ENCODE measurements at places on chromosomes 16 and 17.

- DNase-seq, result no peak
Observed at GRCh38 chr16:72942021-72942420, 105.9 kb downstream of the ZFHX3 start.

- DNase-seq, result no peak
Observed at GRCh38 chr17:43411749-43412148, 13.0 kb downstream of the ARL4D start.

GRCh38 chr17:74862919-74863318 is 3.2 kb upstream of the GRIN2C start:
- no peak for DNase-seq

GRCh38 chr16:56600398-56600999 is 7.9 kb upstream of the MT2A start:
- DNase-seq, result no peak

GRCh38 chr16:75073545-75074303 is 42.9 kb downstream of the LDHD start:
- no peak for DNase-seq

- no peak for DNase-seq
Observed at GRCh38 chr17:4849011-4849536, 15.9 kb downstream of the MINK1 start.

- no peak for DNase-seq
Observed at GRCh38 chr17:48578616-48579470, 693 bp upstream of the HOXB4 start.

DNA sequence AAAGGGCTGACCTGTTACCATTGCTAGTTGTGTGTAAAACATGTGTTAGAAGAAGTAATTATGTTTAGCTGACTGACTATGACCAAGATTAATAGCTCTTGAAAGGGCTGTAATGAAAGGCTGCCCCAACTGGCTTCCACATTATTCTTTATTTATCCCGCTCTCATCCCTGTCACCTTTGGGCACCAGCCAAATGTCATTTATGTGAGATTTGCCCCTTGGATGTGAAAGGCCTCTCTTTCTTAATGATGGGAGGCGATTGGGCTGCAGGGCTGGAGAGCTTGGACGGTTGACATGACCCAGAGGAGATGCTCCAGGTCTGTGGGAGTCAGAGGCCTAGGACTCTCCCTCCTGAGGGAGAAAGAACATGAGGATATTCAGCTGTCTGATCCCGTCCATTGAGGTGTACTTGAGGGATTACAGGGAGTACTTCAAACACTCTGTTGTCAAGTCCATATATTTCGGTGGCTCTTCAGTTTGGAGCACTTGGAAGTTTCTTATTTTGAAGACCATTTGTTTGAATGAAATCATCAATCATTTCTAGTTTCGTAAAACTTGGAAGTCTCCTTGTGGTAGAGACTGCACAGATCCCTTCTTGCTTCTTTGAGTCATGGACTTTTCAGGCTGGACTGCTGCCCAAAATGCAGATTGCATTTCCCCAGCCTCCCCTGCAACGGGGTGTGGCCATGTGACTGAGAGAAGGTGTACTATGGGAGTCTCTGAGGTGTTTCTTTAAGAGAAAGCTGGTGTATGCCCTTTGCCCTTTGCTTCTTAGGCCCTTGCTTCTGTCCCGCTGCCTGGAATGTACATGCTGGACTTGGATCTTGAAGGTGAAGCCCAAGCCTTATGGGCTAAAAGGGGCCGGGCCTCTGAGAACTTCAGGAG is 51.3 kb downstream of the FTO start:
- DNase-seq, result no peak

GRCh38 chr17:9456330-9456729 is 119.3 kb downstream of the STX8 start:
- DNase-seq, result no peak

- no peak for DNase-seq
Observed at GRCh38 chr16:70410734-70411133, 28.2 kb downstream of the ST3GAL2 start.

- DNase-seq, result peak; percentile 76
Observed at GRCh38 chr17:6421700-6422604, 13.0 kb downstream of the AIPL1 start.

GRCh38 chr17:65366102-65366844 is 195.2 kb downstream of the AXIN2 start:
- no peak for DNase-seq

DNA sequence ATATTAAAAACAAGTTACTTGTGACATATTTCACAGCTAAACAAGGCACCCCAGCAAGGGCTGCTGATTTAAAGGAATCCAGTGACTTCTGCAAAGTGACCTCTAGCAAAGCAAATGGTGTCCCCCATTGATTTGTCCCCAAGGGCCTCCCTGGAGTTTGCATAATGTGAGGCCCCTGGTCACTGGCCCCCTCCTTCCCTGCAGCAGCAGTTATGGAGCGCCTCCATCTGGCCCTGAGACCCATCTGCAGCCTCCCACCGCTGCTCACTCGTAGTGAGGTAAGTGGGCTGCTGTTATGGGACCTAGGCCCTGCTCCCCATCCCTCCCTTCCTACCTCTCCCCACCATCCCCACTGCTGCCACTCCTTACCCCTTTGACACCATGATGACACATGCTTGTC is 19.6 kb upstream of the EEF2K start:
- no peak for DNase-seq

DNA sequence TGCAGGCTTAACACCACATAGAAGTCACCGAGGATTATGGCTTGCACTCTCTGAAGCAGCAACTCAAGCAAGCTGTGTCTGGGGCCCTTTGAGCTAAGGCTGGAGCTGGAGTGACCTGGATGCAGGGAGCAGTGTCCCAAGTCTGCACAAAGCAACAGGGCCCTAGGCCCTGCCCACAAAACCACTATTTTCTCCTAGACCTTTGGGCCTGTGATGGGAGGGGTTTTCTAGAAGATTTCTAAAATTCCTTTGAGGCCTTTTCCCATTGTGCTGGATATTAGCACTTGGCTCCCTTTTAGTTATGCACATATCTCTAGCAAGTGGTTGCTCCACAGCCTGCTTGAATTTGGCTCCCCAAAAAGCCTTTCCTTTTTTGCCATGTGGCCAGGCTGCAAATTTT is 44.5 kb downstream of the KCNJ16 start:
- no peak for DNase-seq

- no peak for DNase-seq
Observed at GRCh38 chr17:61219460-61219859, 180.2 kb upstream of the TBX2 start.

GRCh38 chr17:40910441-40910841 is 25.4 kb upstream of the KRT20 start:
- no peak for DNase-seq
